ENCODE measurements at places on chromosomes 12 and 14.

DNA sequence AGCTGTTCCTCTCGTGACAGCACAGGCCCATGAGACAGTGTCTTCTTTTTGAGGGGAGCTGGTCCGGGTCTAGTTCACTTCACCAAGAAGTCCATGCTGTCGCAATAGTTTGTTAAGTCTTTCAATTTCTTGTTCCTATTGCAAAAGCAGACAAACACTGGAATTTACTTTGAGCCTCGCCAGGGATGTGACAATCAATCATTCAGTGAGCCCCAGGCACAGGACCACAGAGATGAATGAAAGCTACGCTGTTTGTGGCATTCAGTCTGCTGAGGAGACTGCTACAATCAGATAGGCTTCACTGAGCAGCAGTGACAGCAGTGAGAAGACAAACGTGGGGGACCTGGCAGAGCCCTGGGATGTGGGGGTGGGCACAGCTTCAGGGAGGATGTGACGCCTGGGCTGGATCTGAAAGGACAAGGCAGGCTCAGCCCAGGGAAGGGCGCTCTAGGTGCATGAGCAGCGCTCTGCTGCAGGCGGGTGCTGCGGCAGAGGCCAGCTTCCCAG, 35.5 kb downstream of the TCTN1 start:
- no peak for DNase-seq

DNA sequence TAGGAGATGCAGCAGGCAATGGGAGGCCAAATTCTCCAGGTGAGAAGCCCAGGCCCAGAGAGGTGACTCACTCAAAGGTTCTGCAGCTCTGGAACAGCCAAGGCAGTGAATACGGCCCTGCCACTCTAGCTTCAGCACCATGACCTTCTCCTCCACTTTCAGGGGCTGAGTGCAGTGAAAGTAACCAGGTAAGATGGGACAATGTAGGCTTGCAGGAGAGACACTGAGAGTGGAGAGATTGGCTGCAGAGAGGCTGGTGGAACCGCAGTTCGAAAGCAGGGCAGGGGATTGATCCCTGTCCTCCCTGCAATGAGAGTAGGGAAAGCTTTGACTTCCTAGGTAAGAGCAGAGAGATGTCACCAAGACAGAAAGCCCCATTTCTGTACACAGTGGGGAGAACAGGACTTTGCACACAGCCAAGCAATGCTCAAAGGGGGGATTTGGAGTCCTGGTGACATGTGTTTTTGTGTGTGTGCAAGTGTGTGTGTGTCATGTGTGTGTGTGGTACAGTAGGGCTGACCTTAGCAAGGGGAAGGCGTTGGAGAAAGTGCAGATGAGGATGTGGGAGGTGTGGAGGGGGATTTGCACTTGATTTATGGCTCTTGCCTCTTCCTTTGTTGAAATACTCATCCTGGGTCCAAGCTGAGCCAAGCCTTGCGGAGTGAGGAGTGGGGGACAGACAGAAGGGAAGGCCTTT, 12.7 kb downstream of the DHRS2 start:
- DNase-seq, result no peak

GRCh38 chr14:45939572-45939971, 686.6 kb upstream of the MIS18BP1 start:
- DNase-seq, result no peak

- DNase-seq, result no peak
These were observed 992 bp downstream of the DNAH10 start for GRCh38 chr12:123763093-123763492.

DNA sequence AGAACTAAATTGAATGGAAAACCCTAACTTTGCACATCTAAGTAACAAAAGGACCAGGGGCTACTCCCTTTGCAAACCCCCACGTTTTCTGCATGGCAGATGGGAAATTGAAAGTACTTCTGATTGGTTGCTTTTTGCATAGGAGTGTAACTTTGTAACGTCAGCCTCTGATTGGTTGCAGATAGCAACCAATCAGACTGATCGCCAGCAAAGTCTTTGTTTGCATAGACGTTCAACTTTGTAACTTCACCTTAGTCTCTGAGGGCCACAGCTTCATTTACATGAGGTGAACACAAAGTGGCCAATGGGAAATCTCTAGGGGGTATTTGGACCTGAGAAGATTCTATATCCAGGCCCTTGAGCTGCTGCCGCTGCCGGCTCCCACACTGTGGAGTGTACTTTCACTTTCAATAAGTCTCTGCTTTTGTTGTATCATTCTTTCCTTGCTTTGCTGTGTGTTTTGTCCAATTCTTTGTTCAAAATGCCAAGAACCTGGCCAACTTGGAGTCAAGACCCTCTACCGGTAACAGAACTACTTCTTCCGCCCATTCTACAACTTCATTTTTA, 102.5 kb upstream of the PRICKLE1 start:
- DNase-seq, result no peak

GRCh38 chr14:60502541-60502940, 6.4 kb upstream of the SIX6 start:
- DNase-seq, result no peak

DNA sequence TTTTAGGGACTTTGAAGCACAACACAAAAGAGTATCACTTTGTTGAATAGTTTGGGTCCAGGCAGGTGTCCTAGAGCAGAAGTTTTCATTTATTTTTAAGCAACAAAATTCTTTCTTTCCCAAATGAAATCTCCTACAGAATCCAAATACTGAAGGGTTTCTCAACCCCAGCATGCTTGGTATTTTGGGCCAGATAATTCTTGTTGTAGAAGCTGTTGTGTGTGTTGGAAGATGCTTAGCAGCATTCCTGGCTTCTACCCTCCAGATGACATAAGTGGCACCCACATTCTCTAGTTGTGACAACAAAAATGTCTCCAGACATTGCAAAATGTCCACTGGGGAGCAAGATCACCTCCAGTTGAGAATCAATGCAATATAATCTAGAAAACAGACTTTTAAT, 97.8 kb downstream of the PRKCH start:
- DNase-seq, result no peak

DNA sequence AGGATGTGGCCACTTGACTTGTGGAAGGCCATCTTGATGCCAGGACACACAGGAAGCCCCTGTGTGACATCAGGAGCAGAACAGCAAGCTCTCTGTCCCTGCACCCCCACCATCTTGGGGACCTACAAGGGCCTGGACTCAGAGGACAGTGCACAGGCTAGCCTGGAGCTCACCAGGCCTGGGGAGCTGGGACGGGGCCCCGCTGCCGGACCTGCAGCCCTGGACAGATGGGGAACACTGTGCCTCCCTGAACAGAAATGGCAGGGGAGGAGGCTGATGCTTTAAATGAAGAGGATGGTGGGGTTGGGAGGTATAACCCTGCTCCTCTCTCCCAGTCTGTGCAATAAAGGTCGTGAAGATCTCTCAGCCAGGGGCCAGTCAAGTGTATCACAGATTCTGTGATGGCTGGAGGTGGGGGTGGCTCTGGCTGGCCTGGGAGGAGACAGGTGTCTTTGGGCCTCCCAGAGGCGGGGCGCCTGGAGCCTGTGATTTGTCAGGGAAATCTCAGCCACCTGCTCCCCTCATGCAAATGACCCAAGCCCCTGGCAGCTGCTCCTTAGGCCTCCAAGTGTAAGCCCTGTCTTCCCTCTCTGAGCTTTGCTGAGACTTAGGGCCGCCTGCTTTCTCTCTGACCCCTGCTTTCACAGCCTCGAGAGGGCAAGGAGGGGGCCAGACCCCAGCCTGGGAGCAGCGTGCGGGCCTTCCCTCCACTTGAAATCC, 1.1 kb upstream of the GNB3 start:
- peak; percentile 69 for DNase-seq

GRCh38 chr14:104145826-104146601, 7.6 kb downstream of the KIF26A start:
- DNase-seq, result peak; percentile 14

DNA sequence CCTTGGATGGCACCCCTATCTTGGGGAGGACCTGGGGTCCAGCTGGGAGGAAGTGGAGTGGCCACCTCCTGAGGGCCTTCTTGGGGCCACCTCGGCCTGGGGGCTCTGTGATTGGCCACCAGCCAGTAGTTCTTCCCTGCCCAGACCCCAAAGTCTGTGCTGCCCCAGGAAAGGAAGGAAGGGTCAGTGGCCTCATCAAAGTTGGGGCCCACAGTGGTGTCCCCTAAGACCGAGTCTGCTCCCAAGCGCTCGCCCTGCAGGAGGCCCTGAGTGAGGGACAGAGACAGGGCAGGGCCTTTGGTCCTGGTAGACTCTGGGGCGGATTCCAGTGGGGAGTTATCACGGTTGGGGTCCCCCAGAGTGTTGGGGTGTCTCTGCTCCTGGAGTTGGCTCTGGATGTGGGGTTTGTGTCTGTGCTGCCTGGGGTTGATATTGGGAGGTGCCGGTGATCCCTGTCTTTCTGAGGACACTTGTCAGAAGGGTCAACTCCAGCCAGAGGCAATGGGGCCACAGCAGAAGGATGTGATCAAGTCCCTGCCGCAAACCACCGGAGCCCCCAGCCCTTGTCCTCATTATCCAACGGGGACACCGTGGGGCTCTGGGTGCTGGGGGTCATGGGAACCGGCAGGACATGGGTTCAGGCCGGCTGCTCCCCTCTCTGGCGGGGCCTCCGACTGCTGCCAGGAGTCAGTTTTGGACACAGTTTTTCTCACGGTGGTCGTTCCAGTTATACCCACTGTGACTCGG, 364.3 kb downstream of the TMEM121 start:
- peak; percentile 5 for DNase-seq

GRCh38 chr14:82060219-82060618, 526.6 kb upstream of the SEL1L start:
- DNase-seq, result no peak

- no peak for DNase-seq
These were observed 102.2 kb downstream of the PRKAB1 start for GRCh38 chr12:119770146-119770545.

DNA sequence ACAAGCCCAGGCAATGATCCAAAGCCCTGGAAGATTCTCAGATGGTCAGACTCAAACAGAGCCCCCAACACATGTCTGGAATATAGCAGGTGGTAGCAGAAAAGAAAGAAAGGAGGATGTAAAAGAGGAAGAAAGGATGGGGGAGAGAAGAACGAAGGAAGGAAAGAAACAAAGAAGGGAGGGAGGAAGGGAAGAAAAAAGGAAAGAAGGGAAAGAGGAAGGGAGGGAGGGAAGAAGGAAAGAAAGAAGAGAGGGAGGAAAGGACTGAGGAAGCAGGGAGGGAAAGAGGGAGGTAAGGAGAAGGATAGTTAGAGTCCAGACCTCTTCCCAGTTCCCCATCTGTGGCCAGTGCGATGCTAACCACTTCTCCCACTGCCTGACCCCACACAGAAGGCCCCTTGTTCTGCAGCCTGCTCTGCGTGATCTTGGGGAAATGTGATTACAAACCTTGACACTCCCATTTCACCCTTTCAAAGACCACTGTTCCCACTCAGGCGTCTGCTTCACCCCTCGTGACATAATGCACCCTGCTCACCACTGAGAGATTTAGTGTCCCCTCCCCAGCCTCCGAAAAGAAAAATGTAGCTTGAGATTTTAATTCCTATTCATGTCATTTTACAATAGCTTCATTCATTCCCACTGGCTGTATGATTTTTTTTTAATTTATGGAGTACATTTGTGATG, 357.9 kb downstream of the BCL11B start:
- no peak for DNase-seq

DNA sequence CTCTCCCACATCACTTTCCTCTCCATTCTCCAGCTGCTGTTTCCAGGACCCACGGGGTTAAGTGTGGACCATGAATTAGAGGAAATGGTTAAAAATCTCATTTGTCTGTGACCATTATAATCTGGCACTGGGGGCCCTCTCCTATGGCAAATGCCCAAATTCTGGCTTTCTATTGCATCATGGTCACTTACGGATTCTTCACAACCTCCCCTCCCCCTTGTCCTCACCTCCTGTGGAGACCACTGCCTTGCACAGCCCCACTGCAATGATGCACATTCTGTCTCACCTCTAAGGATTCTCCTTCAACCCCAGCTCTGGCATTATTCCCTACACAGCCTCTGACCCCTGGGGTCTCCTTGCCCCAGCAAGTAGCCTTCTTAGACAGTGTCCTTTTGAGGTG, 18.9 kb downstream of the BCAT1 start:
- no peak for DNase-seq

DNA sequence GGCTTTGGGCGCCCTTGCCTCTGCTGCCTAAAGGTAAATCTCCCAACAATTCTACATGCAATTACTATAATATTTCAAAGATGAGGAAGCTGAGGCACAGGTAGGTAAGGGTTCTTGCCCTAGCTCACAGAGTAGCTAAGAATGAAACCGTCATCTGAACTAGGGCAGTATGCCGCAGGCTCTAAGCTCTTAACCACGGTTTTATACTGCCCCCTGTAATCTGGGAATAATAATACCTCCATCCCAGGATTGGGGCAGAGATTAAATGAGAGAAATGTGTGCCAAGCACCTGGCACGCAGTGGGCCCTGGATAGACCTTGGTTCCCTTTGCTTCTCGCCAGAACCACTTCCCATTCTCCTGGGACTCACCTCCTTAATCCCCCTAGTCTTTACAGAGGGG, 1.5 kb upstream of the HRK start:
- DNase-seq, result no peak

GRCh38 chr14:86333493-86333892, 803.5 kb downstream of the FLRT2 start:
- DNase-seq, result no peak

DNA sequence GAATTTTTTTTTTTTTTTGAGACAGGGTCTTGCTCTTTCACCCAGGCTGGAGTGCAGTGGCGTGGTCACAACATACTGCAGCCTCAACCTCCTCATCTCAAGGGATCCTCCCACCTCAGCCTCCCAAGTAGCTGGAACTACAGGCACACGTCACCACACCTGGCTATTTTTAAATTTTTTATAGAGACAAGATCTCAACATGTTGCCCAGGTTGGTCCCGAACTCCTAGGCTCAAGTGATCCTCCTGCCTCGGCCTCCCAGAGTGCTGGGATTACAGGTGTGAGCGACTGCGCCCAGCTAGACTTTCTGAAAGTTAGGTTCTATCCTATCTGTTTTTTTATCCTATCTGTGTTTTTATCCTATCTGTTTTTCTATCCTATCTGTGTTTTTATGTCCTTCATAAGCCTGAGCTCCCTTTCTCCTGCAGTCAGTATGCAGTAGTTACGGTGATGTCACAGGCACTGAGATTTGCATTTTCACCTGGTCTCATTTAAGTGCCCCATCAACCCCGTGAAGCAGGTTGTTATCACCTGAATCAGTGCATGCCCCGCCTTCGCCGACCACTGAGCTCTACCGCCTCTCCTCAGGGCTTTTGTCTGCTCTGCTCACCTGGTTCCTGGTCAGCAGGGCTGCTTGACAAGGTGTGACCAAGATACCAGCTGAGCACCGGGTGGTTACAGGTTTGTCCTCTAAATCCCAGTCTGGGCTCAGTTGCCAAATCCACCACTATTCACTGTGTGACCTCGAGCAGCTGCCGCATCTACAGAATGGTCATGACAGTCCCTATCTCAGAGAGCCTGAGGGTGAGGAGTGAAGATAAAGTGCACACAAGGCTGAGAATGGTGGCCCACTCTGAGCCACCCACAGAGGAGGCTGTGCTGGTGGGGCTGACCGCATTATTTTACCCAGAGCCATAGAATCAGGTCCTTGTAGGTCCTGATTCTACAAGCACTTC, 33.1 kb downstream of the SYNDIG1L start:
- no peak for DNase-seq

- no peak for DNase-seq
These were observed 209.1 kb downstream of the GRIN2B start for GRCh38 chr12:13772264-13772663.

- DNase-seq, result peak; percentile 45
These were observed 57.3 kb downstream of the FLRT2 start for GRCh38 chr14:85587151-85587711.

- DNase-seq, result no peak
These were observed 642 bp upstream of the PHC1 start for GRCh38 chr12:8913702-8914032.

- peak; percentile 74 for DNase-seq
These were observed 215.1 kb downstream of the CACNA1C start for GRCh38 chr12:2267703-2268470.

All from femur (tissue), 1 donor.